NCI-H2081 treated with DMSO at 0.1 percent for 48 hours (cell line): ENCODE measurements at places on chromosomes 12 and 14.

GRCh38 chr12:52984136-52984535, 22.1 kb upstream of the EIF4B start:
- DNase-seq = no peak

- no peak for DNase-seq
Measured at GRCh38 chr12:1839956-1840951, 19.9 kb downstream of the LRTM2 start.

- DNase-seq = no peak
Measured at GRCh38 chr14:92549859-92550230, 36.3 kb downstream of the RIN3 start.

- no peak for DNase-seq
Measured at GRCh38 chr12:104575442-104576186, 118.9 kb downstream of the CHST11 start.

- no peak for DNase-seq
Measured at GRCh38 chr14:22221508-22221907, 367.5 kb downstream of the DAD1 start.

- DNase-seq = no peak
Measured at GRCh38 chr14:90892970-90893369, 76.7 kb upstream of the TTC7B start.

DNA sequence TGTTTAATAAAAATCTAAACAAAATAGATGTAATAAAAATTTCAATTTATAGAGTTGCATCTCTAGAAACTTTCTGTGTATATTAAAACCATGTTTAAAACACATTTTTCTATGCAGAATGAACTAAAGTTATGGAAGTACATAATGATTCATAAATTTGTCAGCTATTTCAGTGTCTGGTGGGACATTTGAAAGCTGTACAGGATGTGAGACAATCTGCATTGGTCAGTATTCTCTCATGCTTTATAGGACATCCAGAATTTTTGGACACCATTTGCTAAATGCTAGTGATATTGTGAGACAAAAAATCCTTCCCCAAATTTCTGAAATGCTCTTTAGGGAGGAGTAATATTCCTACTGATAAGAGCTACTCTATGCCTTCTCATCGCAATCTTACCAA, 13.3 kb downstream of the GPR135 start:
- DNase-seq = no peak

DNA sequence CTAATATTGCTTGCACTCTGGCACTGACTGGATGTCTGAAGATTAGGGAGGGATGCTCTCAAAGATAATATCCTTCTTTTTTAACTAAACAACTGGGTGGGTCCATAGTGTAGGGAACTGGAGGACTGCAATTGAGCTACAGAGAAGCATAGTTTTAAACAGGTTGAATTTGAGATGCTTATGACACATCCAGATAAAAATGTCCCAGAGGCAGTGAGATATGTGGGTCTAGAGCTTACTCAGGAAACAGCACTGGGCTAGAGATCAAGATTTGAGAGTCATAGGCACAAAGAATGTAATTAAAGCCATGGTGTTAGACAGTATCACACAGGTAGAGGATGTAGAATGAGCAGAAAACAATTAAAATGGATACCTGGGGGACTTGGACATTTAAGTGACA, 198.4 kb downstream of the NELL2 start:
- DNase-seq = no peak

GRCh38 chr12:107645630-107646333, 39.8 kb upstream of the PWP1 start:
- peak; percentile 51 for DNase-seq
